ENCODE measurements at places on chromosomes 4 and X.

- DNase-seq: peak; percentile 41
Measured at GRCh38 chrX:155027509-155028066, 944 bp downstream of the FUNDC2 start.

DNA sequence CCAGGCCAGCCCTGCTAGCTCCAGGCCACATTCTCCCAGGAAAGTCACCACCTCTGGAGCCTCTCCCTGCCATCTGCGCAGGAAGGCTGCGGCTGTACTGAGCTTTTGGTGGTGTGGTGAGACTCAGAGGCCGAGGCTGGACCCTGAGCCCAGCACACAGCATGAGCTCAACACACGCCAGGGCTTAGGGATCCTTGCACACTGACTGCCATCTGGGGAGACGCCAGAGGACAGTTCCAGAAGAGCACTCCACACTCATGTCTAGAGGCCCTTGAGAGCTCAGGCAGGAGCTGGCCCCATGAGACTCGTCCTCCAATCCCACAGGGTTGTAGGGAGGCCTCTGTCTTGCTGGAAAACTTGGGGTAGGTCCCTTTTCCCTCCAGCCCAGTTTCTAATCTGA lies 40.6 kb downstream of the ABLIM2 start:
- DNase-seq: no peak

DNA sequence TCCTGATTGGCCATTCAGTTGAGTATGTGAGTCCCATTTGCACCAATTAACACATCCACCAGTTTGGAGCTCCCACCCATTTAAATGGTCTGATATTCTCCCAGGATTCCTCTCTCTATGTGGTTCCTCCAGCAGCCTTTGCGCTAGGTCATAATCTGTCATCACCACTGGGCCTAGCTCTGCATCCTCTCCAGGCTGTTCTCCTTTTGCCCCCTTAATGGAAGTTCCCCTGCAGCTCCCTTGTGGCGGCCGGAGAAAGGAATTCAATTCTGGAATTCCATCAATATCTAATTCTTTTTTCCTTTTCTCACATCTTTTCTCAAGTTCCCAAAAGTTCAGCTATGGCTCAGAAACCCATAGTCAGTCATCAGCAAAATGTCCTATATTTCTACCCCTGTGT lies 2184.4 kb upstream of the AGA start:
- no peak for DNase-seq

DNA sequence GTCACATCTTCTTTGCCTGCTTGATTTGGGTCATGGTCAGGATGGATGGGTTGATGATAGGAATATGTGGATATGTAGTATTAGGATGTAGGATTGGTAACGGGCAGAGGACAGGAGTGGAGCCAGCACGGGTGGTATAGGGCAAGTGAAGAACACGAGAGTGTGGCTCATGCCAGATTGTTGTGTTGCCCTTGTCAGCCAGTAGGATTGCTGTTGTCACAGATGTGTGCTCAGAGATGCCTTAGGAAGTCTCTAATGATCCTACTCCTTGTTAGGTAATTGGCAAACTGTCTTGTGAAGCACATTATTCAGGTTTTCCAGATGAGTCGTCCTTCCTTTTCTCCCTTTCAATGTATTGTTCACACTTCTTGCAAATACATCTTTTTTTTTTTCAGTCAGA lies 5.5 kb downstream of the ATP10D start:
- no peak for DNase-seq

- no peak for DNase-seq
Measured at GRCh38 chr4:77579406-77580076, 26.1 kb upstream of the CXCL13 start.

- DNase-seq: no peak
Measured at GRCh38 chr4:132085105-132085504, 1064.0 kb upstream of the PCDH10 start.

GRCh38 chr4:122665161-122665929 lies 44.5 kb upstream of the IL21 start:
- DNase-seq: no peak

DNA sequence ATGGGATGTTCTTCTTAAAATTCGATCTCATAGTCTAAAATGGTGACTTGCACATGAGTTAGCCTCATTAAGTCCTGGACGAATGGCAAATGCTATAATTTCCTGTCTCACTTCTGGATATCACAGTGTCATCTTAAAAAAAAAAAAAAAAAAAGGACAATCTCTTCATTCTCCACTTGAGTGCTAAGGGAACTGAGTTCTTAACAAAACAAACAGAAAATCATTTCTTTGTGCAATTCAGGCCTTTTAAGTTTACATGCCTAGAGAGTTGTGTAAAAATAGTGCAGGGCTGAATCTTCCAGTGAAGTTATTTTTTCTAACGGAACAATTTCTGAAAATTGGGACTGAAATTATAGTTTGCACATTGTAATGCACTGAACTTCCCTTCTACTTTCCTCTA lies 122.8 kb upstream of the FAT1 start:
- no peak for DNase-seq

DNA sequence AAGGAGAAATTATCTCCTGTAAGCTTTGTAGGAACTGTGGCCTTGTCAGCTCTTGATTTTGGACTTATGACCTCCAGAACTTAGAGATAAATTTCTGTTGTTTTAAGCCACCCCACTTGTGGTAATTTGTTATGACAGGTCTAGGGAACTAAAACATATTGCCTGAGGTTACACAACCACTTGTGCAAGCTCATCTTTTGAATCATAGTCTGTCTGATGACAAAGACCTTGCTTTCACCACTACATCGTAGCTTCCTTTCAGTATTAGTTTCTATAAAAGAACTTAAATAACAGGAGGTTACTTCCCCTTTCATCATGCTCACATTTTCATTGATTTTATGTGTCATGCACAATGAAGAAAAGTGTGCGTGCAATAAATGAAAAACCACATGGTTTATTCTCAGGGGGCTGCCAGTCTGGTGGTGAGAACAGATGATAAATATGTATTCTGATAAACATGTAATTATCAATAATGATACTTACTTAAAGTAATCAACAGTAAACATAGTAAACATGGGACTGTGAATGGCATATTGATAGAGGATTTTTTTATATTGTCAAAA lies 690.0 kb upstream of the HS3ST1 start:
- no peak for DNase-seq

DNA sequence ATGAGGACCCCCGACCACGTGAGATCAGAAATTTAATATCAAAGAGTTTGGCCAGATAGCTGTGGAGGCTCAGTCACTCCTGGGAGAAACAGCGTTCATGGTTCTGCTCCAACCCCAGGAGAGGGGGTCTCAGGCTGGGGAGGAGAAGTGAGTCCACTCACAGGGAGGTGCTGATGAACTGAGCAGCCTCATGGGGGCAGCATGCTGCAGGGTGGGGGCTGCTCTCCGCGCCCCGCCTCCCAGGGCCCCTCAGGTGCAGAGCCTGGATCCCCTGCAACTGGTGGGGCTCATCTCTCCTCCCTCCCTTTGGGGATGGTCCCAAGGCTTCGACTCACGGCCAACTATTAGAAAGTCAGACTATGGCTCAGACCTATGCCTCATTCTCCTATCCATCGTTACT lies 26.6 kb upstream of the C4orf50 start:
- DNase-seq: no peak

DNA sequence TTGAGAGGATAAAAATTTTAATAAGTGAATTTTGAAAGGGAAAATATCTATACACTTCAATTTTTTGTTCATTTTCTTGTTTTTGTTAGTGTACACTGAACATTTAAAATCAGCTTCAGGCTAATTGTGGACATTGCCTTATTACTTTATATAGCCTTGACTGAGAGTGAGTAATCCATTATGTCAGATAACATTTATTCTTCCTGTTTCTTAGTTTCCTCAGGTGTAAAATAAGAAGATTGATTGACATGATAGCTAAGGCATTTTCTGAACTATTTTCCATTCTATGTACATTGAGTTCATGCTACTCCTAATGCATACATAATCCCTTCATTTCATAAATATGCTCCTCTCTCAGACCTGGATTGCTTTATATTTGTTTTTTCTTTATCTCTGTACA lies 607.3 kb upstream of the AADAT start:
- no peak for DNase-seq

- no peak for DNase-seq
Measured at GRCh38 chr4:144681806-144682205, 35.9 kb downstream of the HHIP start.

DNA sequence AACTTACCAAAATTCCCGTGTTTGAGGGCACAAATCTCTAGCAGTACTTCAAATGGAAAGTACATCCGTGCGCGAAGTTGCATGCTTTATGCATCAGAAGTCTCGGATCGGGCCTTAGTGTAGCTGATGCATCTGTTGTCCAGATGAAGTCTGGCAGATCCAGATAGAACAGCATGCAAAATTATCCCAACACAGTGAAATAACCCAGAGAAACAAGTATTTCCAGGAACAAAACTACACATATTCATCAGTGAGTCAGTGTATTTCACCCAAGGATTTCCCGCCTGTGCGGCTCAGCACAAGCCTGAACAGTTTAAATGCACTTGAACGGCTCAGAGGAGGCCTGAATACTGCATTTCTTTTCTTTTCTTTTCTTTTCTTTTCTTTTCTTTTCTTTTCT lies 27.4 kb upstream of the CLDN24 start:
- DNase-seq: no peak

DNA sequence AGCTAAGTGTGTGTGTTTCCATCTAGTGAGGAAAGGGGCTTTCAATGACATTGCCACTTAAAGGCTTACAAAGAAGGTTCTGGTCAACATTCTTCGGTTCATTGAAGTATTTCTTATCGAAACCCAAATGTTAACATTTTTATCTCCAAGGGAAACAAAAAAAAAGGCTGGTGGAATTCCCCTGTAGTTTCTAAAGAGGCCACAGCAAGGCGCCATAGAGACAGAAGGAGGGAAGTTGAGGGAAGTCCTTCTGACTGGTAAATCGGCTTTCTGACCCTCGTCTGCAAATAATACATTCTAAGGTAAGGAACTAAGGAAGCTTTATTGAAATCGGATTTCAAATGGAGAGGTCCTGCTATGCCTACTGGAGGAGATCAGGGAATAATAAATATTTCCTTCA lies 1.7 kb upstream of the ZFP42 start:
- DNase-seq: no peak

DNA sequence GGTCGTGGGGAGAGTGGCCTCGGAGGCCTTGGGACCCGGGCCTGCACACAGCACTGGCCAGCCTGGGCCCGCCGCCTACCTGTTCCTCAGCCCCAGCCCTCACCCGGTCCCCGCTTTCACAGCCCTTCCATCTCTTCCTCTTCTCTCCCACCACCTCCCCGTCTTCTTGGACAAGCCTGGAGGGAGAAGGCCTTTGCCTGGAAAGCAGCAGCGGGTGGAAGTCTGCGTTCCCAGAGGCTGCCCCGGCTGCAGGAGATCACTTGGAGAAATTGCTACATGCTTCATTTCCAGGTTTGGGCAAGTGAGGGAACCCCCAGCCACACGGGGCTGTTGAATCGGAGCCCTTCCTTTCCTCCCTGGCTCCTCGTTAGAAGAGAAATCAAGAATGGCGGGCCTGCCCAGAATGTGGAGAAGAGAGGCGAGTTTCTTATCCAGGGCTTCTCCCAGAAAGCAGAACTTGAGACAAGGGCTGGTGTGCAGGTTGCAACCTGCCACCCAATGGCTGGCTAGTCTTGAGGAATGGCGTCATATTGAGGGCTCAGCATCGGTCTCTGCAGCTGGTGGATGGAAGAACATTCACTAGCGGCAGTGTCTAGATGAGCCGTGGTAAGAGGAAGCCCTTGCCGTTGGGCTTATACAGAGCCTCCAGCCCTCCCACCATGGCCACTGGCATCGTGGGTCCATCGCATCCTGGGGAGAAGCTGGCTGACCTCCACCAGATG lies 1.2 kb upstream of the PDZD4 start:
- no peak for DNase-seq

- DNase-seq: no peak
Measured at GRCh38 chr4:154422152-154422551, 69.4 kb downstream of the DCHS2 start.

DNA sequence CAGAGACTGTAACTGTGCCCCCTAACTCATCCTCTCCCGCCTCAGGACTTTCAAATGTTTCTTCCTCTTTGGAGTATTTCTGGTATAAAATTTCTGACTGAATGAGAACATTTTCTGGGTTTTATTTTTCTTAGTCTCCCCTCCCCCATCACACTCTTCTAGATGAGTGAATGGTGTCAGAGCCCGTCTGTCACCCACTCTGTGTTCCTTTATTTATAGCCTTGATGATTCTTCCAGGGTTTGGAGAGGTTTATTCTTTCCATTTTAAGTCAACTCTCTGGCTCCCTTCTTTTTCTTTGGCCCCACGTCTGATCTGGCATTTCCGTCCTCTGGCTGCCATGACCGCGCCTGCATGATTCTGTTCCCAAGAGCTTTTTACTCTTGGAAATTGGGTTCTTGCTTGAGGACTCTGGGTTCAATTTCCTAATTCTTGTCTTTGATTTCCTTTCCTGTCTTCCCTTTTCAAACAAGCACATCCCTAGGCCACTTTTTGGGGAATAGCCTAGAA lies 128.8 kb downstream of the NSUN7 start:
- DNase-seq: no peak

GRCh38 chr4:136012220-136012619 lies 1520.1 kb downstream of the PCDH18 start:
- no peak for DNase-seq

DNA sequence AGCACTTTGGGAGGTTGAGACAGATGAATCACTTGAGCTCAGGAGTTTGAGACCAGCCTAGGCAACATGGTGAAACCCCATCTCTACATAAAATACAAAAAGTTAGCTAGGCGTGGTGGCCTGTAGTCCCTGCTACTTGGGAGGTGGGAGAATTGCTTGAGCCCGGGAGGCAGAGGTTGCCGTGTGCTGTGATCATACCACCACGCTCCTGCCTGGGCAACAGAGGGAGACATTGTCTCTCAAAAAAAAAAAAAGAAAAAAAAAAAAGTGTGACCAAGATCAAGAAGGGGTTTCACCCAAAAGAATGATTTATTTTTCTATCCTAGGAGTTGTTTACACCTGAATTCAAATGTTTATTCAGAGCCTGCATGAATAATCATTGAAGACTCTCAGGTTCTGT lies 572.4 kb upstream of the GALNT7 start:
- DNase-seq: no peak

- DNase-seq: no peak
Measured at GRCh38 chr4:62130230-62130629, 930.1 kb downstream of the ADGRL3 start.

DNA sequence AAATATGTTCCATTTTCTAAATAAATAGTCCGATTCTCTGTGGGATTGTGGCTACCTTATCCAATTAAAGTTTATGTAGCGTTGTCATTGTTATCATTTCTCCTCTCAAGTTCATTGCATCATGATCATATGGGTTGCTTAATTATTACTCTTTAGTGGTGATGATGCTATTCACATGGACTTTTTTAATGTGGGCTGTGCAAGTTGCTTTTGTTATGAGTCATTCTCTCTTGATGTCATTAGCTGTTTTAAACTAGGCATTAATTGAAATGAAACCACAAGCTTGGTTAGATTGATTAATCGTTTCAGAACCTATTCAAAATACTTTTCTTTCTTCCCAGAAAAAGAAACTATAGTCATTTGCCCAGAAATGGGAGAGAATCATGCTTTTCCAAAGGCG lies 38.2 kb downstream of the NHS start:
- no peak for DNase-seq
